ENCODE measurements at places on chromosomes 1 and 21.
A peak's percentile ranks its signal among the peaks of the same experiment; 100 is the strongest.

DNA sequence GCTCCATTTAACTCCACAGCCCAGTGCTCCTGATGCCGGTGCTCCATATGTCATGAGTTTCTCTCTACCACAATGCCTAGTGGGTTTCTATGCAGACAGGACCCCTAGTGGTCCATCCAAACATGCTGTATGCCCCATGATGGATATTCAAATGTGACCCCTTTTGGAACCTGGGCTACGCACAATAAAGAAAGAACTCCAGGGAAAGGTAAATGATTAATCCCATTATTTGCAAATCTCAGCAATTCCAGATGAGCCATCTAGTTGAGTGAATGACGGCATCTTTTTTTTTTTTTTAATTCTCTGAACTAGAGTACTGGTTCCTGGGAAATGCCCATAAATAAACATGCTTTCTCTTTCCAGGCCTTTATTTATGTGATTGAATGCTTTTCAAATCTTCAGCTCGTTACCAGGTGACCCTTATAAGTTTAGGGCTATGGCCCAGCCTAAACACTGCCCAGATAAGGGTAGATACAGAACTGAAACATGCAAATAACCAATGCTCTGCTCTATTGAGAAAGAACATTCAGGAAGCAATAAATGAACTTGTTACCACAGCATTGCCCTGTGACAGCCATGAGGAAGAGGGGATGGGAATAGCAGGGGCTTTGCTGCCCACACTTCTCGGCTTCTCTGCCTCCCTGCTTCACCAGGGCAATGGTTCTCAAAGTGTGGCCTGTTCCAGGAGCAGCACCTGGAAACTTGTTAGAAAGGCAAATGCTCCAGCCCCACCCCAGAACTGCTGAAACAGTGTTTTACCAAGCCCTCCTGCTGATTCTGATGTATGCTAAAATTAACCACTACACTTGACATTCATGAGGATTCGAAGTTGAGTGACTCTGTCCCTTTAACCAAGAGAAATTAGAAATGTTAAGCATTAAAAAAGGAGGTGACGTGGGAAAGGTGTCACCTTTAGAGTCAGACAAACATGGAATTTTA is 151.7 kb downstream of the SEC16B start:
- DNase-seq: no peak

- DNase-seq: no peak
Observed at GRCh38 chr21:45135868-45136267, 61.5 kb downstream of the ADARB1 start.

GRCh38 chr1:54157401-54157800 is 4.6 kb upstream of the CDCP2 start:
- DNase-seq: no peak

- DNase-seq: no peak
Observed at GRCh38 chr1:184539580-184539979, 152.8 kb downstream of the C1orf21 start.

GRCh38 chr1:91885716-91886506 is at the start of gene TGFBR3:
TSS of gene TGFBR3 (minus strand) at chr1:91886151. CDS start at chr1:91861531, 24,620 bp downstream.
- peak; percentile 74 for DNase-seq

DNA sequence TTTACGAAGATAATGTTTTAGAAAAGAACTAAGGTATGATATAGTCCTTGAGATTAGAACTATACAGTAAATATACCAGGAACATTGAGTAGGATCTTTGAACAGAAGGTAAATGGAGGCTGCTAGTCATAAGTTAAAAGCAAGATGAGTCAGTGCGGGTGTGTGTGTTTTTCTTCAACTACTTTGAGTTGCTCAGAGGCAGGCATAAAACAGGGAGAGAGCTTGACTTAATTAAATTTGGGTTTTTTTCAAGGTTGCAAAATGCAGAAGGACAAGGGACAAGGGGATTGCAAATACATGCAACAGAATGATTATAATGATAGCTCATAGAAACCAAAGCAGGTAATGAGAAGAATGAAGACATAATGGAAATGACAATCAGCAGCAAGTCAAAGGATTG is 815.1 kb downstream of the NCAM2 start:
- DNase-seq: no peak
